NCI-H1436 (cell line): ENCODE measurements at places on chromosomes 11 and 22.
A peak's percentile ranks its signal among the peaks of the same experiment; 100 is the strongest.

DNA sequence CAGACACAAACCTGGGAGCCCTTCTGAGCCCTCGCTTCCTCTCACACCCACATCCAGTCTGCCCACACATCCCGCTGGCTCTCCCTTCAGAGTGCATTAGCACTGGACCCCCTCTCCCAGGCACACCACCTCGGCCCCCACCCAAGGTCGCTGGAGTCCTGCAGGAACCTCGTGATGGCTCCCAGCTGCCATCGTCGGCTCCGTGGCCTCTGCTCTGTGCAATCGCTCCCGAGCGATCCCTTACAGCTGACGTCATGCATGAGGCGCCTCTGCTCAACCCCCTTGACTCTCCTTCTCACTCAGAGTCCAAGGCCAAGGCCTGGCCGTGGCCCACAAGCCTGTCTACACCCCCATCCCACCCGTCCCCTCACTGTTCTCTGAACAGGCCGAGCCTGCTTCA lies 183.9 kb downstream of the EFCAB6 start:
- no peak for DNase-seq

DNA sequence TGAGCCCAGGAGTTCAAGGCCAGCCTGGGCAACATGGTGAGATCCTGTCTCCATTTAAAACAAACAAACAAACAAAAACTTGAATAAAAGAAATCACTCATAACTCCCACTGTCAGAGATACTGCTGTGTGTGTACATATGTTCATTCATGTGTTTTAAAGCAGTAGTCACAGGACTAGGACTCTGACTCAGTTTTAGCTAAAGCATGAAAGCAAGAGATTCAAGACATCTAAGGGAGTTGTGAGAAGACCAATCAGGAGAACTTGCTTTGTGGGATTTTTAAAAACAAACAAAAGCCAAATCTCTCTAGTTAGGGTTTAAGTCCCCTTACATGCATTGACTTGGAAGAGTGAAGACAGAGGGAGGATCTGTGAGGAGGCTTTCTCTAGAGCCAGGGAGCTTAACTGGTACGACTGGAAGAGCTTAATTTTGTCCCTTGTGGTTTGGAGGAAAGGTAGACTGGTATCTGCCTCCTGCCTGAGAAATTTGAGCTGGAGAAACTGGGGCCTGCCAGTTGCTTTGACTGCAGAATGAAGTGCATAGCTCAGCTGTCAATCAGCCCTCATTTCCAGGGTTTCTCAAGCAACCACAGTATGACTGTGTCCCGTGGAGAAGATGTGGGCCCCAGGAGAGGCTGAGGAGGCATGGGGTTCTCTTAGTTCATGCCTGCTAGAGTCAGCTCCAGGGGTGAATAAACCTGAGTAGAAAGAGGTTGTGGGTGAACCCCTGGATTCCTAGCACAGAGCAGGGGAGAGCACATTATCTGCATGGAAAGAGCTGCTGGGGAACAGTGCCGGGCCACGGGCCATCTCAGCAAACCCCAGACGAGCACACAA lies 30.6 kb downstream of the EXPH5 start:
- DNase-seq, result no peak

DNA sequence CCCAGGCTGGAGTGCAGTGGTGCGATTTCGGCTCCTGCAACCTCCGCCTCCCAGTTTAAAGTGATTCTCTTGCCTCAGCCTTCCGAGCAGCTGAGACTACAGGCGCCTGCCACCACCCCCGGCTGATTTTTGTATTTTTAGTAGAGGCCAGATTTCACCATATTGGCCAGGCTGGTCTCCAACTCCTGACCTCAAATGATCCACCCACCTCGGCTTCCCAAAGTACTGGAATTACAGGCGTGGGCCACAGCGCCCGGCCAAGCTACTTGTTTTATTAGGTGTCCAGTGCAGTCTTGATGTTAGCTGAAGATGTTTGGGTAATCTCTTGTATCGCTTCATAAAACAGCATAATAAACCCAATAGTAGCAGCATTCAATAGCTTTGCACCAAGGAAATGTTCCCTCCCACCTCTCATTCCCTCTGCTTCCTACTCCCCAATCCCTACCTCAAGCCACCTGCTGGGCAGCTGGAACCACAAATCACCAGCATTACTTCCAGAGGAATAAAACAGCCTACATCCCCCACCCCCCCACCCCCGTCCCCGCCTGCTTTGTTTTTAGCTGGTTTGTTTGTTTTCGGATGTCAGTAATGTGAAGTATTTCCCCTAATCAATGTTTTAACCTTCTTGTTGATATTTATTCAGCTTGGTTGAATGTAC lies 11.0 kb upstream of the GRIK4 start:
- no peak for DNase-seq

- no peak for DNase-seq
These were observed 8.8 kb upstream of the CTSD start for GRCh38 chr11:1772270-1773130.

DNA sequence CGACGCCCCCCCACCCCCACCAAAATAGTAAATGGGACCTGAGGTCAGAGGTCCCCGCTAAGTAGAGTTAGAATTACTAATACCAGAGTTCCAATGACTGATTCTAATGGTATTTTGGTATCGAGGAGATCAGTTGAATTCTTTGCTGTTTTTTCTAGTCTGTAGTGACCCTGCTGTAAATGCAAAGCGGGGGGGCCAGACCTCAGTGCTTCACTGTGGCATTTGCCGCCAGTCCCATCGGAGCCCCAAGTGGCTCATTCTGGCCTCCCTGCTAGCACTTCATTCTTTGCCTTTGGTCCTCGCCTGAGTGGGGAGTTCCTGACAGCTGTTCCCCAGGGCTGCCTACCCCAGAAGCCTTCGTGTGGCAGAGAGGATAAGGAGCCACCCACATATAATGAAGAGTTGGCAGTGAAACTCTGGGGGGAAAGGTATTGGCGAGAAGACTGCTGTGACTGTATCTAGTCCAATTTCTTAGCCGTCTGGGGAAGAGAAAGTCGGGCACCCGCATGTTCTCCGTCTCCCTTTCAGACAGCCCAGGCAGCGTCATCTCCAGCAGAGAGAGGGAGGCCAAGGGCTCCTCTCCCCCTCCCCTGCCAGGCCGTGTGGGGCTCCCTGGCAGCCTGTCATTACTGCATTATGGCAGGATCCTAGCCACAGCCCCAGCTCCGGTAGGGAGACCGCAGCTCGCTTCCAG lies 19.4 kb upstream of the CABP7 start:
- DNase-seq, result no peak

DNA sequence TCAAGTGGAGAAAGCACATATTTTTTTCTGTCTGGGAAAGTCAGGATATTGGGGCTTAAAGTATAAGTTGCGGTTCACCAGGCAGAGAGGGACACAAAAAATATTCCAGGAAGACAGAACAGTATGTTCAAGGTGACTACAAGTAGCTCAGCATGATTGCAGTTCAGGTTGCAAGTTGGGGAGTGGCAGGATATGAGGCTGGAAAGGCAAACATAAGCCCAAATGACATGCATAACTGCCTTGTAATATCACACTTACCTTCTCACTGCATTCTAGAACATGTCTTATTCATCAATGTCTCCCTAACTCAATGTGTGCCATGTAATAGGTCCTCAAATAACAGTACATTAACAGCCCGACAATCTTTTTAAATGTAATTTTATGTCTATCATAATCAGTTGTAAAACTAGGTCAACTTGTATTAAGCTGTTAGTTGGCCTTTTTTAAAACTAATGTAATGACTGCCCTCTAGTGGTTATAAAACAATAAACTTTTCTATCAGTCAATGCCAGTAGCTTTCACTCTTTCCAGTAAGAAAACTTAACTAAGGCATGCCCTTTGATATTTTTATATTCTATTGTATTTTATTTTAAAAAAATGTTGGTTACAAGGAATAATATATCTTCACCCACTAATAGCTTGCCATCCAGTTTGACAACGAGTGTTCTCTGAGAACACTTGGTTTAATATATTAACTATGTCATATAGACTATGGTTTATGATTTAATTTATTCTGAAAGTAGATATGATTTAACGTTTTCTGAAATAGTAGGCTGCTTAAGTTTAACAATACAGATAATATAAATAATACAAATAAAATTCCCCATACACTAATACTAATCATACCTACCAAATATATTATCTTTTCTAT lies 39.4 kb upstream of the CFAP300 start:
- peak; percentile 62 for DNase-seq

GRCh38 chr22:50015451-50016307 lies 3.1 kb upstream of the IL17REL start:
- DNase-seq, result no peak

GRCh38 chr22:37751449-37752188 lies 54.8 kb downstream of the TRIOBP start:
- DNase-seq, result no peak

GRCh38 chr11:8384199-8384821 lies 120.6 kb upstream of the LMO1 start:
- DNase-seq, result no peak

DNA sequence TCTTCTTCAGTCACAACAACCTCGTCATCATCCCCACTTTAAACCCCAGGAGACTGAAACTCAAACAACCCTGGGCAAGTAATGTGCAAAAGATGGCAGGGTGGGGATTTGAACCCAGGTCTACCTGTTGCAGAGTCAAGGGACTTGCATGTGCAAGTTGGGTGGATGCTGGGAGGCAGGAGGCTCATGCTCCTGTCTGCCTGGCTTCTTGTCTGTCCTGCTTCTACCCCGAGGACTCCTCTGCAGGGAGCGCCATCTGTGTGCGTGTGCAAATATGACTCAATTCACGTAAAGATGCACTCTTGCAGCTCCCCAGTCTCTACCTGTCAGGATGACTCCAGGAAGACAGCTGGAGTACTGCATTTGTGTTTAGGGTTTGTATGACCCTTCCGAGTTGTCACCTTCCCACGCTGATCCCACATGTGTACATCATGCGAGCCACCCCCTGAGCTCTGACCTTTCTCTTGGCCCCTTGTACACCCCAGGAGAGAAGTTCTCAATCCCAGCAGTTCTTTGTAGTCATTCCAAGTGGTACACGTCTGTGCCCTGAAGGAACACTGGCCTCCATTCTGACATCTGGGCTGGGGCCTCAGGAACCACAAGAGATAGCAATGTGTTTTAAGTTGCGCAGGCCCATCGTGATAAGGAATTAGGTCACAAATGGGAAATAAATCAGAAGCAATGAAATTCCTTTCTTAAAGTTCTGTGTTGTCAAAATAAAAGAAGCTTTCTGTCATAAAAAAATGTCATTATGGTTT lies 95.7 kb downstream of the CWC15 start:
- no peak for DNase-seq
